ENCODE measurements at places on chromosomes 7 and 10. TPM values are rescaled to one million over a fixed set of nuclear protein-coding genes. Genes with fewer than 3 reads are reported as not detected.

DNA sequence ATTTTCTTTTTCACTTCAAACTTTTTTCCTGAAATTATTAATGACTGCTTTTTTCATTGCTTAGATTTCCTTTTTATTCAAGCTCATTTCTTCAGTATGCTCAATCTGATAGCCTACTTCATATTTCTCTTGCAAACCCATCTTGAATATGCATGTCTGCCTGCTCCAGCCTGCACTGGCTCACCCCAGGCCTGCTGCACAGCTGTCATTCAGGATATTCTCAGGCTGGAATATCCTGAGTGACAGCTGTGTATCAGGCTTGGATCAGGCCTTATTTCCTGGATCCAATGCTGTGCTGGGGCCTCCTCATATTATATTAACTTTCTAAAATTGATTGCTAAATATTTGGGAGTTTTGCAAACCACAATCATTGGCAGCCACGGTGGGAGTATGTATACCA lies 120.2 kb upstream of the TNS3 start:
- no peak for DNase-seq

GRCh38 chr7:135775230-135775629 lies 26.6 kb upstream of the FAM180A start:
- no peak for DNase-seq

DNA sequence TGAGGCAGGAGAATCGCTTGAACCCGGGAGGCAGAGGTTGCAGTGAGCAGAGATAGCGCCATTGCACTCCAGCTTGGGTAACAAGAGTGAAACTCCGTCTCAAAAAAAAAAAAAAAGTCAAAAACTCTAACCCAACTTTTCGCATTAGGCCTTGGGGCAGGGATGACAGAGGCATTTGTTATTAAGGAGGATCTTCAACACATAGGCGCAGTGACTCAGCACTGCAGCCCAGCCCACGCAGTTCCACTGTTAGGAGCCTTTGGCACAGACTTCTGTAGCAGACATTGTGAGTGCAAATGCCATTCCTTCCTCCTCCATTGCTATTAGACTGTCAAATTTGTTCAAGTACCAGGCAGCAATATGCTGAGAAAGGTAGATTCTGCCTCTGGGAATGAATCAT lies 43.1 kb upstream of the KLHL7 start:
- no peak for DNase-seq

DNA sequence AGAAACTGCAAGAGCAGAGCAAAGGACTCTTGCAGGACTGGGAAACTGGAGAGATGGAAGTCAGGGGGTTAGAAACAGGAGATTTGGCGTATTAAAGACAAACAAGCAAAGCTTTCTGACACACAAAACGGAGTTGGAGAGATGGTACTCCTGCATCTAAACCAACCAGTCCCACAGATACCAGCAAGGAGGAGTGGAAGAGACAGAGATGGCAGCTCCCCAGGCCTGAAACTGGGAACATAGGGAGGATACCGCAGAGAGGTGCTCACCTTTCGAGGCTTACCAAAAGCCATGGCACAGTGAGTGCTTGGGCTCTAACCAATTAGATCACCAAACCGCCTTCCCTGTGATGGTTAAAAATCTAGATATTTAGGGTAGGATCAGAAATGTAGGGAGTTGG lies 4.8 kb upstream of the MBL2 start:
- no peak for DNase-seq

- no peak for DNase-seq
Measured at GRCh38 chr7:41438705-41439514, 264.0 kb downstream of the INHBA start.

DNA sequence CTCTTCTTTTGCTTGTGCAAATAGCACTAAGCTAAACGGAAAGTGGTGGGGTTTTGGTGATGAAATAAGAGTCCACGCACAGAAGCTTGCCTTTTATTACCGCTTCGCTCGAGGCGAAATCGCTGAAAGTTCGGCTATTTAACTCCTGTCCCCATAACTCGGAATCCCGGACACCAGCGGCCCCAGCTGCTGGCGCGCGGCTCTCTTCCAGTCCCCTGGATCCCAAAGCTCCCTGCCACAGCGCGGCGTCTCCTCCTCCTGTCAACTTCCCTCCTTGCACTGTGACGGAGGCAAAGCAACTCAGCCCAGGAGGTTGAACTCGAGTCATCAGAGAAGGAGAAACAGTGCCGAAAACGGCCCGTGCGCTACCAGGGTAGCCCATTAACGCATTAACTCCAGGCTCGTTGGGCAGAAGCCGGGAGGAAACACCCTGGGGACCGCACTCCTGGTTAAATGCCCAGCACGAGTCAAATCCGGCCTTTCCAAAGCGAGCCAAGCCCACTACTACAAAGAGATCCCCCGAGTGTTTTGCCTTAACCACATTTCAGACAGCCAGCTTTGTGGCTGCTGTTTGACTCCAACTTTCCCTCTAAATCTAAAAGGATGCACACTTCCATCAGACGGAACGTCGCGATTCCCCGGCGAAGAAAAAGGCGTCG lies 1.3 kb downstream of the SEMA3D start:
- DNase-seq, result peak; percentile 82

- no peak for DNase-seq
Measured at GRCh38 chr10:108872854-108873253, 1050.5 kb downstream of the XPNPEP1 start.

DNA sequence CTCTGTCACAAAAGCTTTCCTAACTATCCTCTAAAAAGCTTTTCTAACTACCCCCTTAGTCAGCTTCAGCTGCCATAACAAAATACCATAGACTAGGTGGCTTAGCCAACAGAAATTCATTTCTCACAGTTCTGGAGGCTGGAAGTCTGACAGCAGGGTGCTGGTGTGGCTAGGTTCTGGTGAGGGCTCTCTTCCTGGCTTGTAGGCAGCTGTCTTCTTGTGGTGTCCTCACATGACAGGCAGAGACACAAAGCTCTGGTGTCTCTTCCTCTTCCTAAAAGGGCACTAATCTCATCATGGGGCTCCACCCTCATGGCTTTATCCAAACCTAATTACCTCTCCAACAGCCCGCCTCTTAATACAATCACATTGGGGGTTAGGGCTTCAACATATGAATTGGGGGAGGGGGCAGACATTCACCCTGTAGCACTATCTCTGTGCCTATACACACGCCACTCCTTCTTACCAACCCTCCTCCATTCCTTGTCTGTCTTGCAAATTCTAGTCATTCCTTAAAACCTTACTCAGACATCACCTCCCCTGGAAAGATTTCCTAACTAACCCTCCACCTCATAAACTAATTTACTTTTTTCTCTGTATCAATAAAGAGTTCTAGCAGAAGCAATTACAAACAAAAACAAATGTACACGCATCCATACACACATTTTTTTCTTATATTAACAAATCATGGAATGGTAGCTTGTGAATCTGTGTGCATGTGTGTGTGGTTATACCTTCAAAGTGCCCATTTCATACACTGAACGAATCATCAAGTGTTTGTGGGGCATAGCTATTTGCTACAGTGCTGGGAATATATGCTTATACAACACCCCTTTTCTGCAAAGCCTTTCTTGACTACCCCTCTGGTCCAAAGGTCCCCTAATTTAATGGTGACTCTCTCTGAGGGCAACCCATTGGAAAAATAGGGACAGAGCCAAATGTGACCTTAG lies 26.4 kb downstream of the RHOBTB1 start:
- no peak for DNase-seq

DNA sequence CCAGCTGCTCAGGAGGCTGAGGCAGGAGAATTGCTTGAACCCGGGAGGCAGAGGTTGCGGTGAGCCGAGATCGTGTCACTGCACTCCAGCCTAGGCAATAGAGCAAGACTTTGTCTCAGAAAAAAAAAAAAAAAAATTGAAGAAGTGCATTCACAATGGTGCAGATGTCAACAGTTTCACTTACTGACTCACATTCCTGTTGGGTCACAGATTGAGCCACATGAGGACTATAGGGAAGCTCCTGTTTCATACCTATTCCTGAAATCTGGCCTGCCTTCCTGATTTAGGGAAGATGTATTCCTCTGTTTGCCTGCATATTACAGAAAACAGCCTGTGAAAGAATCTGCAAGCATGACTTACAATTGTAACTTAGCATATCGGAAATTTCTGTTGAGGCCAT lies 78.2 kb downstream of the AKR1C4 start:
- DNase-seq, result no peak

DNA sequence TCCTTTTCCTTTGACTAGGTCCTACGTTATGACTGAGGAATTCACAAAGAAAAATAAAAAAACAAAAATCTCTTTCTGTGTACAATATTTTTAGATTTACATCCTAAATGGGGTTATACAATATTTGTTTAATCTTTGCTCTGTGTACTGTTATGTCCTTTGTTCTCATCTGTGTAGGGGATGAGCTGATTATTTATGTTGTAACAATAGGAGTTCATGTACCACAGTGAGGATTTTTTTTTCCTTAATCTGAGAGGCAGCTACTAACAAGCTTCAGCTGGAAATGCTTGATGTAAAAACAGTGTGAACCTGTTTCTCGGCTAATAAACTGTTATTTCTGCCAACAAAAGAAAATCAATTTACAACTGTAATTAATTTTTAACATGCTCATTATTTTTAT lies 58.0 kb downstream of the ORC5 start:
- DNase-seq, result no peak

- DNase-seq, result no peak
Measured at GRCh38 chr10:93806903-93807302, 49.2 kb downstream of the LGI1 start.

DNA sequence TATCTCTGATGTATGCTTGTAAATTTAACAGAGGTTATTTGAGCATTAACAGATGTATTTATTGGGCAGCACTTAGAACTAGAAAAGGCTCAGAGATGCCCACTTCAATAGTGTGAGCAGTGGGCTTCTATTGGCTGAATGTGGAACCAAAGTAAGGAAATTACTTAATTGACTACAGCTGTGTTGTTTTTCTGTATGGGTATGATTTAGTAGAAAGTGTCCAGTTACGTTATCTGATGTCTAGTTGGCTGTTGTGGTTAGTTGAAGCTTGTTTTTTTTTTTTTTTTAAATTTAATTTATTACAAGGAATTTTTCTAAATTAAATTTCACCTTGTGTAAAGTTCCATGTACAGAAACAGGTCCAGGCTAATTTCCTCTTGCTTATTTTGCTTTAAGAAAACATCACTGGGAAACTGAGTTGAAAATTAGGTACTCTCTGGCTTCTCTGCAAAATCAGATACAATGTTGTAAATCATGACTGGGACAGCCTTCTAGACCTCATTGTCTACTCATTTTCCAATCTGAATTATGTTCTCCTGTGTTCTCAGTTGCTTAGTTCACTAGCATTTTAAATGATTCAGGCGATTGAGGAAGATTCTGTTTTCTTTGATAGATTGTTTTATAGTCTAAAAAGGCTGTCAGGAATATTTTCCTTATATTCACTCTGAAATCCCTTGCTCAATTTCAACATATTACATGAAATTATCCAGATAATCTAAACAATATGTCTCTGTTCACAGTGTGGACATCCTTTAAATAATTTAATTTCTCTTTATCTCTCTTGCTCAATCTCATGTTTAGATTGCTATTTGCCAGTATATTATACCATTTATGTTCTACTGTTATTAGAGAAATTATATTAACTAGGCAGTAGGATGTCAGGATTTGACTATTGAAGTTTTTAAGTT lies 53.0 kb downstream of the PHF14 start:
- no peak for DNase-seq

- no peak for DNase-seq
Measured at GRCh38 chr10:58237014-58237834, 30.5 kb downstream of the IPMK start.

DNA sequence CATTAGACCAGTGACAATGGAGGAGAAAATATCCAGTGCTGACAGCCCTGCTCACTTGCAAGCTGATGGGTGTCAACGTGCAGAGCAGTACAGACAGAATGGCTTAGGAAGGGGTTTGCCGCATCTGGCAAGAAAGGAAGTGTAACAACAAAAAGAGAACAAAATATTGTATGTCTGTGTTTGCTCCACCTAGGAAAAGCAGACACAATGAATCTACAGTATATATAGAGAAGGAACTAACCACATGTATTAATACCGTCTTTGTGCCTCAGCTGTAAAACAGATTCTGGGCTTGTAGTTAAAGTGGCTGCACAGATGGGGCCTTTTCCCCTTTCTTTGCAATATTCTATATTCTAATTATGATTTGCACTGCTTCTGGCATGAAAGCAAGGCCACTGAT lies 281.1 kb upstream of the MEOX2 start:
- DNase-seq, result no peak

- DNase-seq, result no peak
Measured at GRCh38 chr10:109819807-109820206, 103.5 kb downstream of the XPNPEP1 start.

GRCh38 chr10:23317416-23317815 lies 27.2 kb downstream of the C10orf67 start:
- no peak for DNase-seq

DNA sequence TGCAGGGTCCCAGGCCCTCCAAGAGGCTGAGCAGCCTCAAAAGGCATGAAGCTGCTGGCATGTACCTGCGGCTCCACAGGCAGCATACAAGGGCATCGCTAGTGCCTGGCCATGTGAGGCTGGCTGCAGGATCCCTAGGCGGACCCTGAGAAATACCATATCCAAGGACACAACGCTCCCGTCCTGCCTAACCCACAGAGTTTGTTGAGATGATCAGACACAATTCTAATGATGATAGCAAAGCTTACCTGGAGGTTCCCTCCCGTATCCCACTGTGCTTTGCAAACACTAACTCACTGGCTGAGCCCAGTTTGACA lies 17.3 kb downstream of the CLRN3 start:
- no peak for DNase-seq

GRCh38 chr10:129580901-129581300 lies 113.9 kb downstream of the MGMT start:
- DNase-seq, result no peak

- no peak for DNase-seq
Measured at GRCh38 chr7:150734254-150734653, 3.0 kb upstream of the GIMAP5 start.

DNA sequence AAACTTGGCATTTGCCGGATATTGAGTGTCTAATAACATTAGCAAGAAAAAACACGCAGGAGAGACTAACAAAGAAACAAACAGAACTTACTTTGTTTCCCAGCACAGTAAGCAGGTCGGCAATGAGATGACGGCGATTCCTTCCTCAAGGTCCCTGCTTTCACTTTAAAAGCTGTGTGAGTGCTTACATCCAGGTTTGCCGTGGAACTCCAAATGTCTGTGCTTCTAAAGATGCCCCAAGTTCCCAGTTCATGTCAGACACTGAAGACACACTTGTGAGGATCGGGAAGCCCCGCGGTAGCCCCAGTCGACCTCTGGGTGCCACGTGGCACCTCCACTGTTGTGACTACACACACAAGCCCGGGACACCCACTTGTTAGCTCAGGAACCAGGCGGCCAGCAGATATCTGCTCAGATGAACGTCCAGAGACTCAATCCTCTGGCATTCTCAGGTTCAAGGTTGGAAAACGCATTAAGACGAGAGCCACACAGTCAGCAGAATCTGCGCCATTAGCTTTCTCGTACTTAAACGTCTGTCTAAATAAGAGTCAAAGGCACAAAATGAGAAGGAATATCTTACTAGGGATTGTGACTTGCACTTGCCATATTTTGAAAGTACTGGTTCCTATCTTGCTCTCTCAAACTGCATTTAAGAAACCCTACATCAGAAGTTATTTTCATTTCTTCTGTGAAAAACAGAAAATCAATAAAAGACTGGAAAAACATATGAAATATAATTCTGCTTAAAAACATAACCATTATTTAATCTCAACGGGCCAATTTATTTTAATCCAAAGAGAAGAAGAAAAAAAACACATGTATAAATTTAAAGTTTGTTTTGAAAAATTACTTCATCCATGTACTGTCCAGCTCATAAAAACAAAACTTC lies 207.6 kb upstream of the KLF14 start:
- peak; percentile 70 for DNase-seq

Gene CALHM2
- polyA plus RNA-seq, result 16.9 TPM

Gene PCLO
- polyA plus RNA-seq, result 0.28 TPM

Gene ZNF804B
- not detected for polyA plus RNA-seq

Gene SLC26A5
- 0.14 TPM for polyA plus RNA-seq

Gene MAGI2
- 4.2 TPM for polyA plus RNA-seq

Gene CCDC146
- 7.6 TPM for polyA plus RNA-seq

Gene C7orf57
- polyA plus RNA-seq, result not detected

Measured in hindlimb muscle (tissue), 1 donor.